ENCODE measurements at places on chromosomes 6 and 20. TPM values are rescaled to one million over a fixed set of nuclear protein-coding genes. Genes with fewer than 3 reads are reported as not detected.
A peak's percentile ranks its signal among the peaks of the same experiment; 100 is the strongest.

MUCL3 gene
- total RNA-seq = not detected

COL11A2 gene
- total RNA-seq = 0.50 TPM

DNA sequence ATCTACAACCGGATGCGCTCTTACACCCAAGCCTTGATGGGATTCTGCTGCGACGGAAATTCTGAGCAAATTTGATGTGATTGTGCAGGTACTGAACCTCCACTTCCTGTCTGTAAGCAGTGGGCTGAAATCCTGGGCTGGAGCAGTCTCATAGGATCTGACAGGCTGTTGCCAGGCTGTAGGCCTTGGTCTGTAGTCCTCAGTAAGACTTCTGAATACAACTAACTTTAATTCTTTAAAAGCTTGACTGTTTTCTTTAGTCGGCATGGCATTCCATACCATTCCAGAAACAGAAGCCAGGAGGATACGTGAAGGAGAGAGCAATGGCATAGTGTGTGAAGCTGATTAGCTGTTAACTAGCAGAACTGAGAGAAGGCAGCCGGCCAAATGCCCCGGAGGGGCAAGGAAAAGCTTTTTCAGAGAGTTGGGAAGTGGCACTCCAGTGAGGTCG, 68.3 kb downstream of the ADTRP start:
- no peak overlapping the region for H3K27ac ChIP-seq
- no peaks in the 10 kb centered on the region for H3K36me3 ChIP-seq
- no peak overlapping the region for H3K4me3 ChIP-seq
- DNase-seq = no peak

DNA sequence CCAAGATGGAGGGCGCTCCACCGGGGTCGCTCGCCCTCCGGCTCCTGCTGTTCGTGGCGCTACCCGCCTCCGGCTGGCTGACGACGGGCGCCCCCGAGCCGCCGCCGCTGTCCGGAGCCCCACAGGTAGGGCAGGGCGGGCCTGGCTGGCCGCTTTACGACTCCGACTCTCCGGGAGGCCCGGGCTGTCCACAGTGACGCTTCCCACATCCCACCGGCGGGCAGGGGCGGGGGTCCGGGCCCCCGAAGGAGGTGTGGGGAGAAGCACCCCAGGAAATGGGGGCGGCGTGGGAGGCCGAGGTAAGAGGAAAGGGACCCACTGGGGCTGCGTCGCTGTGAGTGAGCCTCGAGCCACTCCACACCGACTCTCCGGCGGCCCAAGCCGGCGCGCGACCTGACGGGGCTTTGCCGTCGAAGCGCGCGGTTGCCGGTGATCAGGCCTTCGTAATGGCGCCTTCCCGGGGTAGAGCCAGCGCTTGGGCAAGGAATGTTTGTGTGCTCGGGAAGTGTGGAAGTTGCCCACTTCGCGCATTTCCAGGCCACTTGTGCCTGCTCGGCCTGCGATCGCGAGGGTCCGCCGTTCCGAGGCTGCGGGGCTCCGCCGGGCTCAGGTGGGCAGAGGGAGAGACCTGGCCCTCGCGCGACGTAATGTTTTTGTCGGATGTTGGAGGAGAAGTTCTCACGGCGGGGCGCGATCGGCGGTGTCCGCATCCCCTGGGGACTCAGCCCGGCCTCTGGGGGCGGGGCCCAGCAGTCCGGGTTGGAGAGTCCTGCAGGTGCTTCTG, 427 bp downstream of the GINM1 start:
- H3K4me3 ChIP-seq = peak overlapping the region; percentile 91
- H3K4me1 ChIP-seq = peaks cover 34% of the 10 kb centered on the region
- peak overlapping the region; percentile 84 for H3K27ac ChIP-seq

DNA sequence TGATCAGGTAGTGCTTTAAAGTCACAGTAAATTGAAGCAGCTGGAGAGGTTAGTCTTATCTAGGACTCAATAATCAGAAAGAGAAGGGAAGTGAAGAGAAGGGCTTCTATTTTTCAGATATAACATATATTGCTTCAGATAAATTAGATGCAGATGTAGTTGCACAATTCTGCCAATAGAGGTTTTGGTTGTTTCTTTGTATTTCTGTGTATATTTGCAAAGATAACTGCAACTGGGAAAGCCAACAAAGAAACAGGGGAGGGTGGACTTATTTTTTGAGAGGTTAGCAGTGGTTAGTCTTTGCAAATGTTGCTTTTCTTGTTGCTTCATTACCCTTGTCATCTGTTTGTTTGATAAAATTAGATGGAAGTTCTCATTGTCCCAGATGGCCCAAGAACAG, 106.6 kb downstream of the ADGRG6 start:
- no peak overlapping the region for H3K4me3 ChIP-seq
- peaks cover 61% of the 10 kb centered on the region for H3K4me1 ChIP-seq
- no peaks in the 10 kb centered on the region for H3K27me3 ChIP-seq
- H3K27ac ChIP-seq = no peak overlapping the region
- DNase-seq = no peak
- H3K36me3 ChIP-seq = peaks cover 43% of the 10 kb centered on the region

- peaks cover 5% of the 10 kb centered on the region for H3K27me3 ChIP-seq
- peaks cover 21% of the 10 kb centered on the region for H3K4me1 ChIP-seq
- peak; percentile 11 for DNase-seq
- H3K36me3 ChIP-seq = peaks cover 4% of the 10 kb centered on the region
These were observed 184.7 kb downstream of the CDH4 start for GRCh38 chr20:61436667-61437279.

SLCO4A1 gene
- total RNA-seq = 2.8 TPM

DNA sequence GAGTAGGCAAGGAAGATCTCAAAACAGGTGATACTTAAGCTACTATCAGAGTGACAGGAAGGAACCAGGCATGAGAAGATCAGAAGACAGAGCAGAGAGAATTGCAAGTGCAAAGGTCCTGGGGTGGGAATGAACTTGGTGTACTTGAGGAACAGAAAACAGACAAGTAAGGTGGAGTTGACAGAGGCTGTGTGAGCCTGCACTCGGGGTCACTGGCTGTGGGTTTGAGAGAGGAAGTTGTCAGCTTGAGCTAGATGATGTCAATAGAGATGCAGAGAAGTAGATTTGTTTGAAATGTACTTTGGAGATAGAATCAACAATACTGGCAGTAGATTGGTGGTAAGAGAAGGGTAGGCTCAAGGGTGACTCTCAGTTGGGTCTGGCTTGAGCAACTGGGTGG, 209.5 kb downstream of the CLIC5 start:
- H3K4me3 ChIP-seq = no peak overlapping the region
- peaks cover 6% of the 10 kb centered on the region for H3K4me1 ChIP-seq
- peaks cover 7% of the 10 kb centered on the region for H3K27me3 ChIP-seq
- no peak for DNase-seq
- no peaks in the 10 kb centered on the region for H3K36me3 ChIP-seq
- H3K27ac ChIP-seq = no peak overlapping the region

NRSN1 gene
- total RNA-seq = not detected

Data from HFFc6 (cell line).